Stimulated activated CD8-positive, alpha-beta memory T cell treated with anti-CD3 and anti-CD28 coated beads, Interleukin-4, amount 100 ng/mL, for 48 hours (primary cell): ENCODE measurements at places on chromosomes 2 and 18.

- DNase-seq: peak; percentile 77
These were observed 62.7 kb upstream of the TAF1B start for GRCh38 chr2:9780368-9781130.

GRCh38 chr18:76757335-76757734, 65.0 kb upstream of the ZNF236 start:
- no peak for DNase-seq

GRCh38 chr18:76476665-76477561, 18.1 kb downstream of the ZNF516 start:
- DNase-seq: no peak

DNA sequence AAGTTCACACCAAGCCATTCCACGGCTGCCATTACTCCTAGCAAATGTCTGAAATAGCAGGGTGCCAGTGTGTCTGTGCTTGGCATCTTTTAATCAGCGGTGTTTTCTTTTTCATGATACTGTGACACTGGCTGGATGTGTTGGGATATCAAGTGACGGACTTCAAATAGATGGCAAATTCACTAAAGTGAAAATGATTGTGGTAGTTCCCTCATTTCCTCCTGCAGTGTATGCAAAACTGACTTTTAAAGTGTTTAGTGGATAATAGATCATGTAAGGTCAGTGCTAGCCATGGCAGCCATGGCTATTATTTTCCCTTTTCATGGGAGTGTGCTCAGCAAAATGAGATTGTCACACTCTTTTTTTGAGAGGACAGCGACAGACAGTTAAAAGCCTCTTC, 261.5 kb upstream of the SIX3 start:
- no peak for DNase-seq

- DNase-seq: no peak
These were observed 117.5 kb upstream of the SNTG2 start for GRCh38 chr2:833180-833579.

DNA sequence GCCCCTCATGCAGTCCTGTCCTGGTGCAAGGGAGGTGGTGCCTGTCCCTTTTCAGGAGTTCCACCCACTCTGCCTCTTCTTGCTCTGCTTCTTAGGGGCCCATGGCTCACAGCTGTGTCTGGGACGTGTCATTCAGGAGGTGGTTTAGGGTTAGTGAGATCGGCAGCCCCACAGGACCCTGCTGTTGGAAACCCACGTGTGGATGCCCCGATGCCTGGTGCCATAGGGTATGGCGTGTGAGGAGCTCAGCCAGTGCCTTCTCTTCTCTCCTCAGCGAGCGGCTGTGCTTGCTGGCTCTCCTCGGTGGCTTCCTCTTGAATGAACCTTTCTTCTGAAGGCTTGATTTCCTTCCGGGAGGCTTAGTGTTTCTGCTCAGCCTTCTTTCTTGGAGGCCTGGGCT, 55.2 kb downstream of the LDLRAD4 start:
- DNase-seq: peak; percentile 51

DNA sequence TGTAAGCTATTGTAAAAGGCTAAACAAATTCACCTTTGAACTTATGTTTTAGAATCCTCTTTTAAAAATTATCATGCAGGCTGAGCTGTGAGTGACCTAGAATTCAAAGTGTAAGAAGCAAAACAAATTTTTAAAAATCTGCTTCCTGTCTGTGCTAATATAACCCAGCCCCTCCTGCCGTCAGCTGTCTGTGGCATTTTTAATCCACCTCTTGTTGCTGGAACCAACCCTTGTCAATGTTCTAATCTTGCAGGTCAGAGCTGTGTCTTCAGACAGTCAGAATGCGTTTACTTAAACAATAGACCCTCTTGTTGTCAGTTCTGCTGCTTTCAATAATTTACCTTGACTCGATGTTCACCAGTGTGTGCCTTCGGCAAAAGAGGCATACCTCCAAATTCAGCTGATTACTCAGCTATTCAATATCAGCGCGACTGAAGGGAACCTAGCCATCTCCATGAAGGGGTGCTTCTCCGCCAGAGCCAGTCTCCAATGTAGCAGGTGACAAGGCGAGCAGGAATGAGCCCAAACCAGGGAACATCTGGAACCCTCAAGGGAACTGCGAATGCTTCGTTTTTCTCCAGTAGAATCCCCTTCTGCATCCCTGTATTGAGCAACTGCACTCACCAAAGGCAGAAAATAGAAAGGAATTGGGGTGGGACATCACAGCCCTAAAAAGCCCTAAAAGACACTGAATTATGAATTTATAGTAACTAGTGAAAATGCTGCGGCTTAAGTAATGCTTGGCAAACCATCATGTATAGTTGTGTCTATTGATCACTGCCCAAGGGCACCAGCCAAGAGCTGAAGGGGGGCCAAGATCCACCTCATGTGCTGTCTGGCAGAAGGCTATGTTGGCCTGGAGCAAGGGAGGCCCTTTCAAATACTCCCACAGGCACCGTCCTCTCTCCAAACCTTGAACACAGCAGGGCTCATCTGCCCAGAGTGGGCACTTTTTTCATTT, 62.5 kb downstream of the LYPD6B start:
- DNase-seq: no peak

DNA sequence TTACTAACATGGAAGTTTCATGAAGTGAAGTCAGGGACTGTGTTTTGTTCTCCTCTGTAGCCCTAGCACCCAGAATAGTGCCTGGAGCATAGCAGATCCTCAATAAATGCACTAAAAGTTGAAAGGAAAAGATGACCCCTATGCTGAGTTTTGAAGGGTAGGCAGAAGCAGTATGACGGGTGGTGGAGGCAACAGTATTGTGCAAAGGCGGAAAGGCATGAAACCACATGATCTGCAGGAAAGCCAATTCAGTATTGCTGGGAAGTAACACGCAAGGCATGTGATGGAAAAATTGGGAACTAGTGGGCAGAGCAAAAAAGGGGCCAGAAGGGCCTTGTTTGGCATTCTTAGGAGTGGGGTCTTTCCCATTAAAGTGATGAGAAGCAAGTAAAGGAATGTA, 23.1 kb downstream of the DTNB start:
- DNase-seq: no peak

GRCh38 chr2:117774716-117775115, 39.8 kb upstream of the DDX18 start:
- DNase-seq: no peak

GRCh38 chr18:5941890-5942289, 46.6 kb upstream of the TMEM200C start:
- no peak for DNase-seq

GRCh38 chr2:131063501-131064283, 29.6 kb downstream of the FAM168B start:
- DNase-seq: no peak

GRCh38 chr2:8202132-8202531, 479.7 kb upstream of the ID2 start:
- DNase-seq: no peak

- no peak for DNase-seq
These were observed 96.4 kb downstream of the LAMA1 start for GRCh38 chr18:7020995-7021777.

DNA sequence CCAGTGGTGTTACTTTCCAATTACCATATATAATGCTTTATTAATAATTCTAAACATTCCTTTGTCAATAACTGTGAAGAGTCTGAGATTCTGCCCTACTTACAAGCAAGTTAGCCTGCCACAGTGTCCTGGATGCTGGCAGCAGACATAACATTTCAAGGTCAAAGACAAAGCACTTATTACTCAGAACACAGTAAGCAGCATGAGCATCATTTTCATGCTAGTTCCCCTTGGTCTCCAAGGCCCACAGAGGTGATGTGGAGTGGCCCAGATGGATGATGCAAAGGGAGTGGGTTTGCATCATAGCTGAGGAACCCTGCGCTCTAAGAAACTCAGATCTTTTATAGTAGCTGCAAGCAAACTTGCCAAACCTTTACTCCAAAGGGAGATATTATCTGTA, 349.7 kb downstream of the ZEB2 start:
- DNase-seq: no peak

DNA sequence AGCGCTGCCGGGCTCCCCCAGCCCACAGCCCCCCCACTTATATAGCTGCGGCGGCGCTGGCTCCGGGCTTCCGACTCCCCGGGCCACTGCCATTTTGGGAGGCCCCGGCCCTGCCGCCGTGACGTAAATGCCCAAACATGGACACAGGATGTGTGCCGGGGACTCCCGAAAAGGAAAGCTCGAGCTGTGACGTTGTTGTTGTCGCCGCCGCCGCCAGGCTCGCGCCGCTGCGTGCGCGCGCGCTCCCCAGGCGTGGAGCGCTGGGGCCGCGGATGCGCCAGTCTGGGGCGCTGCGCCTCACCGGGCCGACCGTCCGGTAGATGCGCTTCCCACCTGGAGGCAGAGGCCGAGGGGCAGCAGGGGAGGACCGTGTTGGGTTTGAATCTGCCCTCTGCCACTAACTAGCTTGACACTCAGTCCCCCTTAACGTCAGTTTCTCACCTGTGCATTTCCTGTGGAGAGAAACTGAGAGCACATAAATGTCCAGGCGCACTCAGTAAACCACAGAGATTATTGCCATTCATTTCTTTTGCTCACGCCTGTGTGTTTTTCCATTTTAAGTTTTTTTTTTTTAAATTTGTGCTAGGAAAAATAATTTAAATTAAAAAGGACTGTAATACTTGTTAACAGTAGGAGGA, at the start of gene EGR4:
TSS of gene EGR4 (minus strand) at position 15 of the 638 bp plus-strand sequence. CDS start 231 bp downstream, outside the sequence.
- peak; percentile 91 for DNase-seq

- DNase-seq: no peak
These were observed 5.0 kb downstream of the EVX2 start for GRCh38 chr2:176078541-176079284.

GRCh38 chr2:76009484-76009883, 298.8 kb upstream of the GCFC2 start:
- DNase-seq: no peak

- DNase-seq: no peak
These were observed 279.2 kb downstream of the CYRIA start for GRCh38 chr2:16386431-16386830.

DNA sequence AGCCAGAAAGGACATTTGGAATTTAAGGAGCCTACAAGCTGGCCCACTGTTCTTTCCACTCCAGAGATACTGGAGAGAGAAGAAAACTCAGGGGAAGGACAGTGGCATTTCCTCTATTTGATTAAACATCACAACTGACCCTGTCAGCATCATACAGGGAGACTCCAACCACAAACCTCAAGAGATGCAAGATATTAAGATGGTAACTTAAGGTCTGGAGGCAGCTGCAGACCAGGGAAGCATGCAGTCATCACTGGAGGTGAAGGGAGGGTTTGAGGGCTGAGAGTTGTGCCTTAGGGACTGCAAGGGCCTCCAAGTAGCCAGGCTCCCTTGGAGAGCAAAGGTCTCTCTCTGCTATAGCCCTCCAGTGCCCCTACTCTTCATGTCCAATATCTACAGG, 67.4 kb downstream of the RNF152 start:
- DNase-seq: no peak

DNA sequence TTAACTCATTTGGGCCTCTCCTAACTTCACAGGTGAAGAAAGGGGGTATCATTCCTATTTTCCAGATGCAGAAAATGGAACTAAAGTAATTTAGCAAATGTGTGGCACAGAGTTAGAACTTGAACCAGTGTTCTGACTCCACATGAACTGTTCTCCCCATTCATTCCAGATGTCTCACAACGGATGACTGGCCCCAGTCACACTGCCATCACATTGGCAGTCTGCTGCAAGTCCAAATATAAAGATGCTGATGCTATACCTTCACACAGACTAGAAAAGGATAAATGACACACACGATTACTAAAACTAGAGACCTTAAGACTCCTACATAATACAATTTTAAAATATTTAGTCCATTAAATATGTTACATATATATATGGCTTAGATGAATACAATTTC, 195.7 kb downstream of the NBAS start:
- no peak for DNase-seq

- DNase-seq: no peak
These were observed 107.4 kb downstream of the PXDN start for GRCh38 chr2:1636791-1637415.

DNA sequence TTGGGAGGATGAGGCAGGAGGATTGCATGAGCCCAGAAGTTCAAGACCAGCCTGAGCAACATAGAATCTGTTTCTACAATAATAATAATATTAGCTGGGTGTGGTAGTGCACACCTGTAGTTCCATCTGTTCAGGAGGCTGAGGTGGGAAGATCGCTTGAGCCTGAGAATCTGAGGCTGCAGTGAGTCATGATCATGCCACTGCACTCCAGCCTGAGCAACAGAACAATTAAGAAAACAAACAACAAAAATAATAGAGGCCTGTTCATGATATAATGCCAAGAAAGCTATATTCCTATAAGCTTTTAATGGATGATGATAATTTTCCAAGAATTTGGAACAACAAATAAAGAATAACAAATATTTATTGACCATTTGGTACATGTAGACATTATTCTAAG, 6.9 kb upstream of the CCBE1 start:
- no peak for DNase-seq

- DNase-seq: no peak
These were observed 36.9 kb downstream of the TRAK2 start for GRCh38 chr2:201414099-201415023.

DNA sequence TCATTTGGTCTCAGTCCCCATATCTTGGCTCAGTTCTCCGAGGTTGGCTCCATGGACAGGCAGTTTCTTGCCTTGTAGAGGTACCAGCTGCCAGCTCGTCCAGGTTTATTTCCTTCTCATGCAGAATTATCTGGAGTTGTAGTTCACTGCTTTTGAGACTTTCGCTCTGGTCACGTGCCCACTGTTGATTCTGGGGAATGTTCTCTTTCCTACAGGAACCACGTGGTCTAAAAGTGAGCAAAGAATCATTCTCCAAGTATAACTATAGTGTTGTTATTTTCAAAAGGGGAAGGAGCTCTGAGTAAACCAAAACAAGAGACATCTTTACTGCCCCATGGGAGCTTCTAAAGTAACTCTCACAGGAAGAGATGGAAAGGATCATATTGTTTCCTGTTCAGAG, 41.2 kb upstream of the RAB27B start:
- no peak for DNase-seq

GRCh38 chr2:112520234-112520783, 22.0 kb upstream of the POLR1B start:
- DNase-seq: no peak

- no peak for DNase-seq
These were observed 99.0 kb upstream of the CTDP1 start for GRCh38 chr18:79580498-79581171.

DNA sequence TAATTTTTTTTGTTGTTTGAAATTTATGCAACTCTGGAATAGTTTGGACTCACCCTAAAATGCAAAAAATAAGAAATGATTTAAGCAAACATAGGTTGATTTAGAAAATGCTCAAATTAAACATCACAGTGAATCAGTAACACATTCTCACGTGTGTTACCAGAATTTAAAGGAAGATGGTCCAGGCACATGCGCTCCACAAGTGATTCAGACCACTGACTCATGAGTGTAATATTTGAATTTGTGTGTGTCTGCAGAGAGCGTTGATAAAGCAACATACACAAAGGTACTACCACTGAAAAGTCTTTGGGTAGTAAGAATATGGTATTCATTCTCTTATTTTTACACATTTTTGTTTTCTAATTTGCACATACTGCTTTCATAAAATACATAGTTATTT, 7.9 kb downstream of the SS18 start:
- no peak for DNase-seq

- DNase-seq: no peak
These were observed 143.7 kb upstream of the TTC39C start for GRCh38 chr18:23870676-23871380.
